Left ventricle myocardium inferior (tissue), 1 donor: ENCODE measurements at places on chromosomes 6 and 20.
A peak's percentile ranks its signal among the peaks of the same experiment; 100 is the strongest.

- no peak for DNase-seq
These were observed 54.7 kb upstream of the SAYSD1 start for GRCh38 chr6:39169448-39170344.

GRCh38 chr6:128368213-128368944 lies 152.0 kb downstream of the PTPRK start:
- no peak for DNase-seq

DNA sequence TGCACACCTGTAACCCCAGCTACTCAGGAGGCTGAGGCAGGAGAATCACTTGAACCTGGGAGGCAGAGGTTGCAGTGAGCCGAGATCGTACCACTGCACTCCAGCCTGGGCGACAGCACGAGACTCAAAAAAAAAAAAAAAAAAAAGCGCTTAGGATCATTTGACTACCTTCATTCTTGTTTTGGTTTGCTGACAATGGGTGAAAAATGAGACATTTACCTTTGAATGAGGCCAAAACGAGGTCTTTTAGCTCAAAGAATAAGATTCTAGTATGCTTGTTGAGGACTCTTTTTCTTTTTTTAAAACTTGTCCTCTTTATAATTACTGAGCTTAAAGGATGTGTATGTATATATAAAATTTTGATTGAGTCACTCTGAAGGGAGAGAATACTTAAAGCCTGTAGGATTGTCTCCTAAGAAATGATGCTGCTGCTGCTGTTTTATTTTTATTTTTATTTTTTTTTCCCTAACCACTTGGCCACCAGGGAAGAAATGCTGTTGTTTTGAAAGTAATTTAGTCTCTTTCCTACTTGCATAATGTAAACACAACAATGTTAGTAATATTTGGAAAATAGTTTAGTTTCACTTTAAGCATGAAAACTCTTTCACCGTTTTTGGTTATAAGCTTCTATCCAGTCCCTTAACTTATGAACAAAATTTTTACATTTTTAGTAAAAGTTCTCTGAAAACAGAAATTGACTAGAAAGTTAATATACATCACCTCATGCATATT lies 7.9 kb downstream of the UBR2 start:
- no peak for DNase-seq

DNA sequence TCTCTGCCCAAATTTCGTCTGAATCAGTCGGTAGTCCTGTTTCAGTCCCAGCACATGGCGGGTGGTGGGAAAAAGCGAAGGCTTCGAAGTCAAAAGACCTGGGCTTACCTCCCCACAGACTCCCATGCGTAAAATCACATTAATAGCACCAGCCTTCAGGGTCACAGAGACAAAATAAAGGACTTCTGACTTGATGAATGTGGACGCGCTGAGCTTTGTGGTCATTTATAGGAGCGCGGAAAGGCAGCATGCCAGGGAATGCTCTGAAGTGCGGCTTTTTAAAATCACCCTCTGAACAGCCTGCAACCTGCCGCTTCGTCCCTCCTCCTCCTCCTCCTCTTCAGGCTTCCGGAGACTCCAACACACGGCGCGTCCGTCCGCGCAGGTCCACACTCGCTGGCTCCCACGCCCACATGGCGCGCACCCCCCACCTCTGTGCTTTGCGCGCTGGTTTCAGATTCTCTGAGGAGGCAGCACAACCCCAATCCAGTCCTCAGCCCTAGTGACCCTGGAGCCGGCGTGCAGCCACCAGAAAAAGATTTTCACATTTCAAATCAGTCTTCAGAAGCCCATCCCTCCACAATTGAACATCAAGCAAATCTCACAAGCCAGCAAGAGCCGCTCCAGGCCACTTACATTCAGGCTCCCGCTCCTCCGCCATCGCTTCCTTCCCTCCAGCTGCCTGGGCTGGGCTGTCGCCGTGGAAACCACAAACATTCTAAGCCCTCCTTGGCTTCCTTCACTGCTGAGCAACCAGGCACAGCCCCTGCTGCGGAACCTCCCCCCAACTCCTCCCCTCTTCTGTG lies at the start of gene C6orf118:
TSS of gene C6orf118 (minus strand) at position 680 of the 806 bp plus-strand sequence. CDS start at position 661, 19 bp downstream.
- DNase-seq: peak; percentile 55
